ENCODE measurements at places on chromosomes 12 and 14. TPM values are rescaled to one million over a fixed set of nuclear protein-coding genes. Genes with fewer than 3 reads are reported as not detected.
A peak's percentile ranks its signal among the peaks of the same experiment; 100 is the strongest.

NYNRIN gene
- total RNA-seq: 0.34 TPM

CCDC88C gene
- total RNA-seq: 95.3 TPM

NEUROD4 gene
- not detected for total RNA-seq

TAS2R43 gene
- total RNA-seq: 1.8 TPM

- no peak for DNase-seq
Measured at GRCh38 chr14:103057372-103058163, at the start of gene CDC42BPB. Gene CDC42BPB (minus strand): TSS chr14:103057549. CDS start chr14:103057173, 376 bp downstream.

- DNase-seq: no peak
Measured at GRCh38 chr12:90331821-90332220, 623.2 kb downstream of the CCER1 start.

- no peak for DNase-seq
Measured at GRCh38 chr14:73472185-73473114, 14.1 kb upstream of the NUMB start.

- DNase-seq: no peak
Measured at GRCh38 chr12:6140651-6141447, 16.4 kb upstream of the VWF start.

GRCh38 chr14:90017371-90017770, 44.4 kb upstream of the KCNK13 start:
- no peak for DNase-seq

GRCh38 chr12:132904718-132905328, 17.4 kb upstream of the CHFR start:
- DNase-seq: peak; percentile 76

GRCh38 chr14:32258336-32258993, 55.4 kb upstream of the RNU6-8 start:
- no peak for DNase-seq

- no peak for DNase-seq
Measured at GRCh38 chr12:5716201-5716600, 228.9 kb downstream of the ANO2 start.

DNA sequence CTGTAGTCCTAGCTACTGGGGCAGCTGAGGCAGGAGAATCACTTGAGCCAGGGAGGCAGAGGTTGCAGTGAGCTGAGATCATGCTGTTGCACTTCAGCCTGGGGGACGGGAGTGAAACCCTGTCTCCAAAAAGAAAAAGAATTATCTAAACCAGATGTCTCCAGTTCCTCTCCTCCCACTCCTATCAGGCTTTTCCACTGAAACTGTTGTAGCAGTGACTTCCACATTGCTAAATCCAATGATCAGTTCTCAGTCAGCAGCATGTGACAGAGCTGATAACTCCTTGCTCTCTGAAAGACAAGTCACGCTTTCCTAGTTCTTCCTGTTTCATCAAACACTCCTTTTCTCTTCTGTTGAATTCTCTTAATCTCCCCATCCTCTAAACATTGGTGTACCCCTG, 8.6 kb downstream of the SLC38A6 start:
- no peak for DNase-seq

DNA sequence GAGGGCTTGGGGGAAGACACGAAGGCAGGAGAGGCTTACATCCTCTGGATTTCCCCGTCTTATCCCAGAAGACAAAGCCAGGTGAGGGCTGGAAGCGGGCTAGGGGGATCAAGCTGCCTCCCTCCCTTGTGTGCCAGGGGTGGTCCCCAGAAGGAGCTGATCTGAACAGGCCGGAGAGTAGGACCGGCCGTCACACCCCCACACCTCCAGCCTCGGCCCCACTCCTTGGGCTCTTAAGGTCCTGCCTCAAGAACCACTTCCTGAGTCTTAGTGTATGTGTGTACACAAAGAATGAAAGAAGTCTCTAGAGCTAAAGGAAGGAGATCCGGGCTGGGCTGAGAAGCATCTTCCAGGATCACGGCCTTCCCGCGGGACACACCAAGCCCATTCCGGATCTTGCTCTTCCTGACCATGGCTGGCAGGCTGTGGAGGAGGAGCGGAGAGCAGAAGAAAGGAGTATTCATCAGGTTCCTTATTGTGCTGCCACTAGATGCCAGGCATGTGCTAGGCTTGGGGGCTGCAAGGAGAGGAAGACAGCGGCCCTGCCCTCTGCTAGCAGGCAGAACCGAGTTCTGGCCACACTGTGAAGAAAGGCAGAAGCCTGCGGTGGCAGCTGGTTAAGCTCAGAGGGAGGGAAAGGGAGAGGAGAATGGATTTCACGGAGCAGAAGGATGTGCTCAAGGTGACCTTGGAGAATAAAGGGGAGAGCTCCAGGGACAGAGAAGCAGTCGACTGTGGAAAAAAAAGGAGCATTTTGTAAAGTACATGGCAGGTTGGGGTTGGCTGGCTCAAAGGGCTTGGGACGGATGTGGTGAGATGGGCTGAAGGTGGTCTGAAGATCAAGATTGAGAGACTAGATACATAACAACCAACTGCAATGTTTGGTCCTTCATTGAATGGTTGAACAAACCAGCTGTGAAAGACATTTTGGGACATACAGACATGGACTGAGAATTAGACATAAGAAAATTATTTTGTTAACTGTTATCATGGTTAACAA, 1.3 kb upstream of the CD63 start:
- DNase-seq: no peak
